ENCODE measurements at places on chromosomes 3 and 15.
A peak's percentile ranks its signal among the peaks of the same experiment; 100 is the strongest.

DNA sequence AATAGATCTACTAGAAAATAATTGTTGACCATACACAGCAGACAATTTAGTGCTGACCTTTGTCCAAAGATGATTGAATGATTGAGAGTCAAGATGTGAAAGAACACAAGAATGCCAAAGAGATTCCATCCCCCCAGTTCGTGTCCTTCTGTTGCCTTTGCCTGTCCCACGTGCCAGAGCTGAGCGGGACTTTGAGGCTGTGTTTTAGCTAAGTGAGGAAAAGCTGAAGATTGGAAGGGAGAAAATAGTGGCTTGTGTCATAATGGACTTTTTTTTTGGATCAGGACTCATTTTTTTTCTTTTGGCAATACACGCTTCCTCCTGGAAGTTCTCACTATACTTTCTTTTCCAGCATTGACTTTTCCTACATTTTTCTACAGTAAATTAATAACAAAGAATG is 206.6 kb upstream of the MDFIC2 start:
- no peak for DNase-seq

DNA sequence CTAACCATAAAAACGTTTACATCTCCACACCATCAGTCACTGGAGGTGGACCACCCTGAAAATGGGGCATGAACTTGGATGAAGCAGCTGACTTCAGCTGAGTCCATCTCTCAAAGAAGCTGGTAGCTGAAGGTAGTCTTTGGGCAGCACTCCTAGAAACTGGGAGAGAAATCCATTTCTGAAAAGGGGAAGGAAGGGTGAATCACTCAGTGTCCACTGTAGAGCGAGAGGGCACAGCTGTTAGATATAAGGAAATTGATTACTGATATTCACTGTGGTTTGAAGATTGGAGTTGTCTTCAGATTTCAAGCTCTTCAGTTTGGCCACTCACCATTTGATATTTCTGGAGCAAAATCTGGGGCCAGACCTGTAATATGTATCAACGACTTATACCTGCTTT is 499.0 kb upstream of the UBE2E2 start:
- DNase-seq: no peak

- DNase-seq: no peak
Observed at GRCh38 chr3:113274425-113275257, 63.3 kb downstream of the BOC start.

- peak; percentile 5 for DNase-seq
Observed at GRCh38 chr3:130516645-130517512, at the start of gene COL6A6. COL6A6 (plus strand) TSS chr3:130517177; CDS start chr3:130560365, 43,188 bp downstream.

DNA sequence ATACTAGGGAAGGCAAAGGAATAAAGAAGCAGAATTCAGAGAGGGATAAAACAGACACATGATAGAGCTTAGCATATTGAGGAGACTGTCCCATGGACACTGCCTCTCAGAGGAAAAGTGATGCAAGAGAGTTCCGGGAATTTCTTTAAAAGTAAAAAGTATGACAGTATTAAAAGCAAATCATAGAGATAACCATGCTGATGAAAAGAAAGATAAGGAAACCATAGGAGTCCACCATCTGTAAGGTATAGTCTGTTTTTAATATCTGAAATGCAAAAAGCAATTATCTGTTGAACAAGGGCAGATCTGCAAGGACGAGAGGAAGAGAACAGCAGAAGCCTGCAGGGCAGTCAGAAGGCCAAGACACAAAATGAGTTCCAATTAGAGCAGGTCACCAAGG is 495.9 kb upstream of the GOLIM4 start:
- DNase-seq: no peak

DNA sequence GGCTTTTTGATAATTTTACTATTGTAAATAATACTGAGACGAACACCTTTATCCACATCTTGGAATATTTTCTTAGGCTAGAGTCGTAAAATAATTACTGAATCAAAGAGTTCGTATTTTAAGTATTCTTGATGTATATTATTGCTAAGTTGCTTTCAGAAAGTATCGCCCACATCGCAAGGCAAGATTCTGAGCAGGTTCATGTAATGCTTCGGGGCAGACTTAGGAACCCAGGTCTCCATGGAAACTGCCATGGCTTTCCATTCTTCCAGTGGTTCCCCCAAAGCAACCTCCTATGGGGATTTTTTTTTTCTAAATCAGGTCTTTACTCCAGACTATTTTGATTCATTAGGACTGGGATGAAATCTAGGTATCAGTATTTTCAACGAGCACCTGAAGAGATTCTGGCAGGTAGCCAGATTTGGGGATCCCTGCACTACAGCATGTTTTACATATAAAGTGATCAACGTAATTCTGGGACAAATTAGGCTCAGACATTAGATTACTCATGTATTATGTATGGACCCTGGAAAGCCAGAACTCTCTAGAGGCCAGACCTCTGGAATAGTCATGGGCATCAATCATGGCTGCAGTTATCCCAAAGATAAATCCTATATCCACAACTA is 86.5 kb downstream of the B3GNT5 start:
- DNase-seq: no peak

DNA sequence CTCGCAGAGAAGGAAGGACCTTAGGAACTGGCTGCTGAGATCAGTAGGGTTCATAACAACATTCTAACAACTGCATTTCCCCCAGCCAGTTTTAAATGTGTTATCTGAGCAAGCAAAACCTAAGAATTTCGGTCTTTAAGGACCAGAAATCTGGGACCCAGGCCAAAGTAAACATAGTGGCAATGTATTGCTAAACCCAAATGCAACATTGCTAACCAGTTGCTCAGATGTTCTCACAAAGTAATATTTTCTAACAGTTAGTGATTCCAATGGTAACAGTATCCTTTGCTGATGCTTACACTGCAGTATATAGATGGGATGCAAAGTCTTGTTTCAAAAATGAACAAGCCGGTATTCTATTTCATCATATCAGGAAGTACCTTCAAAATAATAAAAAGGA is 254.3 kb downstream of the RYR3 start:
- DNase-seq: no peak

- no peak for DNase-seq
Observed at GRCh38 chr3:133940536-133940935, 44.9 kb upstream of the RAB6B start.

DNA sequence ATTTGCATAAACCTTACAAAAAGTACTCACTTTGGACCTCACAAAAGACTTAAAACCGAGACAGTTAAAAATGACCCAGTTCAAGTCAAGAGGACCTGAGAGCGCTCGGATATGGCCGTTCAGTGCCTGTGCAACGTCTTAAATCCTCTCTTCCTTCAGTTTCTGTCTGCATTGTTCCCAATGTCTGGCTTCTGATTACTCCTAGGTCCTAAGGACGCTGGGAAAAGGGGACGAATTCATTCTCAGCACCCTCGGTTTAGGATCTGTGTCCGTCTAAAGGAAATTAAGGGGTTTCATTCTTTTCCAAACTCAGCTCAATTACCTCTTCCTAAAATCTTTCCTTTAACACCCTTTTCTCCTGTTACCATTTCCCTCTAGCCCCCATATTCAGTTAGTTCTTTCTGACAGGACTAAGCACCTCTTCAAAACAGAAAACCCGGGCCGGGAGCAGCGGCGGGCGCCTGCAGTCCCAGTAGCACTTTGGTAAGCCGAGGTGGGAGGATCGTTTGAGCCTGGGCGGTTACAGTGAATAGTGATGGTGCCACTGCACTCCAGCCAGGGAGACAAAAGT is 970 bp downstream of the DPPA4 start:
- peak; percentile 82 for DNase-seq

GRCh38 chr15:99167201-99167600 is 62.3 kb downstream of the SYNM start:
- DNase-seq: no peak

- DNase-seq: no peak
Observed at GRCh38 chr3:171274222-171274621, 186.0 kb downstream of the TNIK start.

DNA sequence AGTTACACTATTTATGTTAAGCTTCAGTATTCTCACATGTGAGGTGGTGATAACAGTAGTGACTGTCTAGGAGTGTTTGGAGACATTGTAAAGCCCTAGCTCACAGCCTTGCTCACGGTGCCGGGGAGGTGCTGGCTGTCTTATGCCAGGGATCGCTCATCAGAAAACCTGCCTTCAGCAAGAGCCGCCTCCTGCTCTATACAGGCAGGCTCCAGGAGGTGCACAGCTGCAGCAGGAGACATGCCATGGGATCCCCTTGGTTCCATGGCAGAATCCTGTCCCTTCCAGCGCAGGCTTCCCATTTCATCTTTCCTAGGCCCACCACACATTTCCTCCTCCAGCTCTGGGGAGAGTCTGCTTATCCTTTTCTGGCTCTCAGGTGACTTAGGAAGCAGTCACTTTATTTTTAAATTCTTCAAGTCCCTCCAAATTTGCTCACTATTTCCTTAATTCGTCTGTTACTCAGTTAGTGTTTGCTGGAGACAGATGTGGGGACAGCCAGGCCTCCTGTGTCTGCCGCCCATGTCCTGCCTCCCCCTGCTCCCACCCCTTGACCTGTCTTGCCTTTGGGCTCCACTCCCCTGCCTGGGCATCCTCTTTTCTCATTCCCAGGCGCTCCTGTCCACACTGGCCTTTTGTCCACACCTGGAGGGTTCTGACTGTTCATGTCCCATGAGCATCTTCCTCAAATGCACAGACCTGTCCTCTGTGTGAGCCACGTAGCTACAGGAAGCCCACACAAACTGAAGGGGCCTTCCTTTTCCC is 31.7 kb downstream of the SLCO2A1 start:
- no peak for DNase-seq

DNA sequence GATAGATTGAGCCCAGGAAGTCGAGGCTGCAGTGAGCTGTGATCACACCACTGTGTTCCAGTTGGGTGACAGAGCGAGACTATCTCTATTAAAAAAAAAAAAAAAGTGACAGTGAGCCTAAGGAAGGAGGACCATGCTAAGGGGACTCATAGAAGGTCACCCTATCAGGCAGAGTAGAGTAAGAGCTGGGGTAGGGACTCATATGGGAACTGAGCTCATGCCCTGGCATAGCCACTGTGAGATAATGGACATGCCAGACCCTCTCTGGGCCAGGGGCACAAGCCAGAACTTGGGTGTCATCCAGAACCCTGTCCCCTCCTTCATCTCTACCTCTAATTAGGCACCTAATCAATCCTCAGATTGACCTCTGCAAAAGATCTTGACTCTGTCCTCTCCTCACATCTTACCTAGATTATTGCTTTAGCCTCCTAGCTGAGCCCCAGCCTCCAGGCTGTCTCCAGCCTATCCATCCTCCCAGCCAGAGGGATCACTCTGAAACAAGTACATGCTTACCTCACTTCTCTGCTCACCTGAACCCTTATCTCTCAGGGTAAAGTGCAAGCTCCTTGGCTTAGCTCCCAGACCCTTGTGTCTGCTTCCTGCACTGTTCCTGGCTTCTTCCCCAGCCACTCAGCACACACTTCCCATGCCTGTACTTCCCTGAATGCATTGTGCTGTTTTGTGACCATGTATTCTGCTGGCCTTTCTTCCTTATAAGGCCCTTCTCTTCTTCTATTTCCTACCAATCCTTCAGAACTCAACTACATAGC is 76.4 kb downstream of the DAPK2 start:
- DNase-seq: no peak

GRCh38 chr3:192847941-192848340 is 69.7 kb downstream of the MB21D2 start:
- DNase-seq: no peak

DNA sequence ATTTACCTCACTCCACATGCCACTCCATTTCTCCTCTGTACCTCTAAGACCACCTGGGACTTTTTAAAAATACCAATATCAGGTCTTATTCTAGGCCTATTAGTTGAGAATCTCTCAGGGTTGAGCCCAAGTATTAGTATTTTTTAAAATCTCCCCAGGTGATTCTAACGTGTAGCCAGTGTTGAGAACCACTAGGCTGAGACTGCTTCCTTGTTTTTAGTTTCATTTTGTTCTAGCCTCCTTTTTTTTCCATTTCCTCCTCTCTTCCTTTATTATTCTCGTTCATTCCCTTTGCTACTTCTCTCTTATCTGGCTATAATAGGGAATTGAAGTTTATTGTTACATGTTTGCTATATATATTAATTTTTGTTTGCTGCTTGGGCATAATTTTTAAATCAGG is 217.8 kb upstream of the CD96 start:
- DNase-seq: peak; percentile 13

- DNase-seq: no peak
Observed at GRCh38 chr3:141242377-141243092, 10.9 kb downstream of the PXYLP1 start.

GRCh38 chr3:165754219-165755007 is 82.8 kb downstream of the BCHE start:
- DNase-seq: no peak

- DNase-seq: no peak
Observed at GRCh38 chr3:6736836-6737629, 123.9 kb upstream of the GRM7 start.

- peak; percentile 63 for DNase-seq
Observed at GRCh38 chr3:24343084-24343783, 151.4 kb downstream of the THRB start.

DNA sequence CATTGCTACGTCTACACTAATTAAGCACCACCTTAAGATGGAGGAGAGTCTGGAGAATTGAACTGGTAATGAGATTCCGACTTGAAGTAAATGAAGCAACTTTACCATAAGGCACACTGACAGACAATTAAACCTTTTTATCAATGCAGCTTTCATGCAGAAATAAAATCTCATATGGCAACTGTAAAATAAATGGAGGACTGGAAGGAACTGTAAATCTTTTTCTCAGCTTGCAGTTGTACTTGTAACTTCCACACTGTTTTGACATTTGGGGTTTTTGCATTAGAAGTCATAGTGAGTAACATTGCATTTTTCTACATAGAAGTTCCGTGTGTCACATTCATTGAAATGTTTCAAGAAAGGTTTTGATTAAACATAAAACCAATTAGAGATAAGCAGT is 705.3 kb downstream of the NLGN1 start:
- DNase-seq: no peak

- no peak for DNase-seq
Observed at GRCh38 chr3:165464736-165465135, 268.6 kb upstream of the SLITRK3 start.

GRCh38 chr15:68655686-68656437 is 77.1 kb downstream of the CORO2B start:
- DNase-seq: no peak

DNA sequence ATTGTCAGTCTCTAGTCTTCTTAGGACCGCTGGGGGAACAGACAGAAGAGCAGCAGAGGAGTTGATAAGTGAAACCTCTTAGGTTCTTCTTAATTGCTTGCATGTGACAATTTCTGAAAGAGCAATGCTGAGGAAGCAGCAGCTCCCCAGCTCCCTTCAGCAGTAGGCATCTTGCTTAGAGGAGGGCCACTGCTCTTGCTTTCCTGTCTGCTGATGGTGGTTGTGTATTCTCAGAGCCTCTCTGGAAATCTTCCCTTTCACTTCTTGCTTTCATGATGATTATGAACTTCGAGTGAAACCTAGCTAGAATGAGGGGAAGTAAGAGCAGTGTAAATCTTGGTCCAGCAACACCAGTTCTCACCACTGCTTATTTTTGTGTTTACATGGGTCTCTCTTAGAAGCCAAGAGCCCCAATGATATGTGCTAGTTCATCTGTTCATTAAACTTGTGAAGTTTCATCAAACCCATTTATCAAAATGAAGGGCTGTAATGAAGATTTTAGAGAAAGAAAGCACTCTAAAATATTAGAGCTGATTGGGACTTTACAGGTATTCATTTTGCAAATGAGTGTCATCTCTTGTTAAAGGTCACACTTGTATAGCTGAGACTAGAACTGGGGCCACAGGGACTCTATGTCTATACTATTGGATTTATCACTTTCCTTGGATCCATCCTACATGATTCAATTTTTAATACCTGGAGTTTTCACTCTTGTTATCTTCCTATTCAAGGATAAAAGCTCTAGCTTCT is 246.7 kb downstream of the LPP start:
- DNase-seq: no peak

GRCh38 chr3:111335512-111336303 is 206.3 kb upstream of the CD96 start:
- DNase-seq: no peak

- peak; percentile 54 for DNase-seq
Observed at GRCh38 chr15:98650417-98651035, 2.2 kb downstream of the IGF1R start.

Data from hematopoietic multipotent progenitor cell treated with erythropoietin and hydrocortisone succinate and interleukin-3 and kit ligand, for 6 days (in vitro differentiated cells).